ENCODE measurements at places on chromosomes 16 and 17.

DNA sequence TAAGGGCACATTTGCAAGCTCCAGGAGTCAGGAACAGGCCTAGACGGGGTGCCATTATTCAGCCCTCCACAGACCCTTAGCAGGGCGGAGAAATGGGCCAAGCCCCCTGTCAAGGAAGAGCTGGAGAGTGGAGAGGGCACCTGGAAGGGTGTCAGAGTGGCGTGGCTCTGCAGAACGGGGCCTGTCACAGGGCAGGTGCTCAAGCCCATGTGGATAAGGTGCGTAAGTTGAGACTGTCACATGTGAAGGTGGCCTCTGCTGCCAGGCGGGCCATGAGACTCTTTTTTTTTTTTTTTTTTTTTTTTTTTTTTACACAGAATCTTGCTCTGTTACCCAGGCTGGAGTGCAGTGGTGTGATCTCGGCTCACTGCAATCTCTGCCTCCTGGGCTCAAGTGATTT lies 12.0 kb upstream of the CRISPLD2 start:
- DNase-seq: no peak

- DNase-seq: no peak
Measured at GRCh38 chr16:70689035-70689969, 3.4 kb upstream of the MTSS2 start.

- DNase-seq: peak; percentile 52
Measured at GRCh38 chr16:27748868-27749546, 199.1 kb downstream of the KATNIP start.

GRCh38 chr17:19553036-19553435 lies 19.4 kb downstream of the SLC47A1 start:
- DNase-seq: no peak

- DNase-seq: no peak
Measured at GRCh38 chr17:4747847-4748246, 8.1 kb upstream of the CXCL16 start.

GRCh38 chr16:72677662-72678447 lies 370.1 kb downstream of the ZFHX3 start:
- DNase-seq: no peak

GRCh38 chr17:43453331-43453812 lies 30.4 kb upstream of the DHX8 start:
- no peak for DNase-seq

GRCh38 chr17:76046064-76046463 lies 19.0 kb upstream of the EVPL start:
- DNase-seq: no peak

GRCh38 chr16:81715358-81716196 lies 63.5 kb upstream of the PLCG2 start:
- DNase-seq: no peak

DNA sequence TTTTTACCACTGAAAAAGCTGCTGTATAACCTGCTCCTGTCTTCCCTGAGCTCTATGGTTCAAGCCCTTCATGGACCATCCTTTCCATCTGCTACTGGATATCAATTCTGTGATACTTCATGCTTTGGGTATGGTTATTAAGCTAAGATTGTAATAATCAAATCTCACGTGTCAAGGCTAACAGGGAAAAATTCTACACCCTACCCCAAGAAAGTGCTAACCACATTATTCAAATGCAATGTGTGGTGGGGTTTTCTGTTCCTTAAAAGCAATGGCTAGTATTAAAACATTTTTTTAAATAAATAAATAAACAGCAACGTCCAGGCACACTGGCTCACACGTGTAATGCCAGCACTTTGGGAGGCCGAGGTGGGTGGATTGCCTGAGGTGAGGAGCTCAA lies 65.9 kb downstream of the SPAG9 start:
- no peak for DNase-seq

- no peak for DNase-seq
Measured at GRCh38 chr16:85963753-85964285, 64.9 kb downstream of the IRF8 start.

GRCh38 chr16:21071741-21072140 lies 78.9 kb downstream of the DNAH3 start:
- DNase-seq: no peak

GRCh38 chr17:55433029-55433628 lies 11.5 kb upstream of the MMD start:
- DNase-seq: no peak

- DNase-seq: no peak
Measured at GRCh38 chr16:84253173-84253572, 13.4 kb upstream of the KCNG4 start.

DNA sequence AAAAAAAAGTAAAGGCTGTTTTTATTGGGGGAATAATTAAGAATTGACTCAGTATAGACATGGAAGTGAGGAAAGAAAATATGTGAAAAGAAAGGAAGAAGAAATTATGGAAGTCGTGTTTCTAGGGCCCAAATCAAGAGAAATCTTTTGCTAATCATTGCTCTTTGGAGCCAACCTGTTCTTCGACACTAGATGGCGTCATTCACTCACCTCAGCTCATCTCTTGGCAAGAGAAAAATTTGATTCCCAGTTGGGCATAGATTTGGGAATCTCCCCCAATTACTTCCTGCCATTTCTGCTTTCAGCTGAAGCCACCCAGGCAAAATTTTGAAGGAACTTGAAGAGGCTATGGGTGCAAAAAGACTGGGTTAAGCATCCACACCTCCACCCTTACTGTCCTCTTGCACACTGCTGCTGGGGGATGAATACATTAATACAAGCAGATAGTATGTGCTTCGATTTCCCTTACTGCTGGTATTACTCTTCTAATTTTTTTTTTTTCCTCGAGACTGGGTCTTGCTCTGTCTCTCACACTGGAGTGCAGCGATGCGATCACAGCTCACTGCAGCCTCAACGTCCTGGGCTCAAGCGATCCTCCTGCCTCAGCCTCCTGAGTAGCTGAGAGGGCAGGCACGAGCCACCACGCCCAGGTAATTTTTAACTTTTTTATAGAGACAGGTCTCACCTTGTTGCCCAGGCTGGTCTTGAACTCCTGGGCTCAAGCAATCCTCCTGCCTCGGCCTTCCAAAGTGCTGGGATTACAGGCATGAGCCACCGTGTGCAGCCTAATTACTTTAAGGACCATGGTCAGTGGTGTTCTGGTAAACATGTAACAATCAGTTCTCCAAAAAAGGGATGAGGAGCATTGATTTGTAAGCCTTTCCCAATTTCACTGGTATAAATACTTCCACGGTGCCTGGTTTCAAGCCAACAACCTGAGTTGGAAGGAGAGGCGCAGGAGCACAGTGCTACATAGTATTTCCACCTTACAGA lies 13.5 kb downstream of the PSMD7 start:
- peak; percentile 20 for DNase-seq

DNA sequence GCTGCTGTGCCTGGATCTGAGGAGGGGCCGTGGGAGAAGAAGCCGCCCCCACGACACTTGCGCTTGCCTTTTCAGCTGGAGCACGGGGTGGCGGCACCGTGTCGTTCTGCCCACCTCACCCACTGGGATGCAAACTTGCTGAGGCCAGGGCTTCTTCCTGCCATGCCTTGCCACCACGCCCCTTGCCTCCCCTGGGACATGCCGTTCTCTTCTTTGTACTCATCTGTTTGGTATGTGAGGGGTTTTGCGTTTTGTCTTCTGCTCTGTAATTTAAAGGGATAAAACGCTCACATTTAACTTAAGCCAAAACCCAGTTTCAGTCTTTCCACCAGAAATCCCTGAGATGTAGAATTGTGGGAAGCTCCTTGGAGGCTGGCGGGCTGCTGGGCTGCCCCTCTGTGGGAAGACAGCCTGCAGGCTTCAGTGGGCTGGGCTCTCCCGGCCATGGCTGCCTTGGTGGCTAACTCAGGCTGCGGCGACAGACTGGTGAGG lies 180.2 kb downstream of the RPTOR start:
- no peak for DNase-seq

DNA sequence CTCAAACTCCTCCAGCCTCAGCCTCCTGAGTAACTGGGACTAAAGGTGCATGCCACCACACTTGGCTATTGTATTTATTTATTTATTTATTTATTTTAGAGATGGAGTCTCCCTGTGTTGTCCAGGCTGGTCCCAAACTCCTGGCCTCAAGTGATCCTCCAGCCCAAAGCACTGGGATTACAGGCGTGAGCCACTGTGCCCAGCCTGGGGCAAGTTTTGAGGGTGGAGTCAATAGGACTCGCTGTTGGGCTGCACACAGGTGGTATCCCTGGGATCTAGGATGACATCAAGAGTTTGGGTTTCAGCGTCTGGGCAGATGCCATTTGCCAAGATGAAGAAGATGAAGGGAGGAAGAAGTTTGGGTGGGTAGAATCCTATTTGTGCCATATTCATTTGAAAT lies 213.9 kb downstream of the GSG1L start:
- DNase-seq: no peak

DNA sequence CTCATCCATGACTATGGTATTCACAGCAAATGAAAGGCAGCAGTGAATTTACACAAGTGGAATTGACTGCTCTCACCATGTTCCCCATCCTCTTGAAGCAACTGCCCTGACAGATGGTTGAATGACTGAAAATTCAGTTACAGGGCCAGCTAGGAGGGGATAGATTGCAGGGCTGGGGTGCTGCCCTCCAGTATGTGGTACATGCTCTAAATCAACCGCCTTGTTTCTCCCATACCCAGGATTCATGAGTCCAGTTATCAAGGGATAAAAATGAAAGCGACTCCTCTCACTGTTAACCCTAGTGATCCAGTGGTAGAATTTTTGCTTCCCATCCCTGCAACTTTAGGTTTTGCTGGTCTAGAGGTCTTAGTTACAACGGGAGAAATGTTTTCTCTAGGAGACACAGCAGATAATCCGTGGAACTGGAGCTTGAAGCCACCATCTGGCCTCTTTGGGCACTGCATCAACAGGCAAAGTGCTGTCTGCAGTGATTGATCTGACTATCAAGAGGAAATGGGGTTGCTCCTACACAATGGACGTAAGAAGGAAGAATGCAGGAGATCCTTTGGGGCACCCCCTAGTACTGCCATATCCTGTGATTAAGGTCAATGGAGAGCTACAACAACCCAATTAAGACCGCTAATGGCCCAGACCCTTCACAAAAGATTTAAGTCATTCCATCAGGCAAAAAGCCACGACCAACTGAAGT lies 32.0 kb downstream of the SCPEP1 start:
- peak; percentile 80 for DNase-seq

GRCh38 chr16:66862023-66862520 lies 17.9 kb downstream of the CA7 start:
- DNase-seq: no peak

DNA sequence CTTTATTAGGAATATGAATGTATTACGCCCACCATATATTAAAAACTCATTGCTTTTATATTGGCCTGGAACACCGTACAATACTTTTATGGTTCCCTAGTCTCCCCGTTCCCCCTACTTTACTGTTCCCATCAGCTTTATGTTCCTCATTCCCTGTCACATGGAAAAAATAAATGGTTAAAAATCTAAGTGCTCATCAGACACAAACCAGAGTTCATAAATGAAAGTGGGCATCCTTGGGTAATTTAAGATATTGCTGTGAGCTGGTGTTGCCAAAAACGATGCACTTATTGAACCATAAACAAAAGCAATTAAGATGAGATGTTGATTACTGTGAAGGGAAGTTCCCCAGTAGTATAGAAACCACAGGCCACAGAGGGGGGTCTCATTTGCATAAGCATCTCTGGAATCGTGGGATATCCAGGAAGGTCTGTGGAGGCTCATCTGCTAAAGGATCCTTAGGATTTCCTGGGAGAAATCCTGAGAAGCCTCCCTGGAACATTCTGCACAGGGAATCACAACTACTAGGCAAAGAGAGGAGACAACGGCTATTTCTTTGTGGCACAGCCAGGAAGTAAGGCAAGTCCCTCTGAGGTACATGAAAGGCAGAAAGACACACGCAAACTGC lies 591.4 kb upstream of the CDH11 start:
- DNase-seq: no peak

DNA sequence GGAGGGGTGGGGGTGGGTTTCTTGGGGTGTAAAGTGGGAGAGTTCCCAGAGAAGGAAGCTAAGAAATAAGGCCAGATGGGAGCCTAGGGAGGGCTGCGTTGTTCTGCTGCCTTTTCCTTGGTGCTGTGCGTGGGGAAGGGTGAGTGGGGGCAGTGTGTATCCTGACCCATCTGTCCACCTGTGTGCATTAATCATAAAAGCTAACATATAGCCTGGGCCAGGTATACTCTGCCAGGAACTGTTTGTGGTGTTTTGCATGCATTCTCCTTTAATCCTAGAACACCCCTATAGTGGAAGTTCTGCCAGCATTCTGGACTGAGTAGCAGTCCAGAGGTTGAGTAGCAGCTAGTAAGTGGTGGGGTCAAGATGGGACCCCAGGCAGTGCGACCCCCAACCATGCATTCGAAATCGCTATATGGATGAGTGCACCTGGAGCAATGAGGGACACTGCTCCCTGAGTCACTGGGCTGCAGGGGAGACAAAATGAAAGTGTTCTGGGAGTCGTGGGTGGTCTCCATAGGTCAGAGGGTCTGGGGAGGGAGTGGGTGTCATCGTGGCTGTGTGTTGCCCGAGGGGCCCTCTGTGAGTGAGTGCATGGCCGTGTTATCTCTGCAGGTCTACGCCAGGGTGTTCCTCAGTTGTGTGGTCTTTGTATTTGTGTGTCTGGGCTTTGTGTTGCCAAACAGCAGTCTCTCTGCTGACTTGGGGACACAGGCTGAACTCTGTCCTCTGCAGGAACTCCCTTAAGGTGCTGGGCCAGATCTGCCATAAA lies 1.3 kb downstream of the ERBB2 start:
- DNase-seq: no peak

DNA sequence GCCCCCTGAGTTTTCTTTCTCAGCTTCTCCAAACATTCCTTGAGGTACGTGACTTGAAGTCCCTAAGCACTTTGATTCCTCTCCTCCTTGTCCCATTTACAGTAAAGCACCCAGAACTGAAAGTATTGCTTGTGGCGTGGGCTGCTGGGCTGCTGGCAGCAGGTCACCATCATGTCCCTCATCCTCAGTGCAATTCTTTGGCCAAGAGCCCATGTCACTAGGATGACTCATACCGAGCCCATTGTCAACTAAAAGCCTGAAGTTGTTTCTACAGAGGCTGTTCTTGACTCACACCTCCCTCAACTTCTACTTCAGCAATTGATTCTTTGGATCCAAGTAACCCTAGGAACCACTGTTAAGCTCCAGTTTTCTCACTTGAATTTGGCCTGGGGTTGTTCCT lies 54.3 kb downstream of the KPNA2 start:
- DNase-seq: no peak

DNA sequence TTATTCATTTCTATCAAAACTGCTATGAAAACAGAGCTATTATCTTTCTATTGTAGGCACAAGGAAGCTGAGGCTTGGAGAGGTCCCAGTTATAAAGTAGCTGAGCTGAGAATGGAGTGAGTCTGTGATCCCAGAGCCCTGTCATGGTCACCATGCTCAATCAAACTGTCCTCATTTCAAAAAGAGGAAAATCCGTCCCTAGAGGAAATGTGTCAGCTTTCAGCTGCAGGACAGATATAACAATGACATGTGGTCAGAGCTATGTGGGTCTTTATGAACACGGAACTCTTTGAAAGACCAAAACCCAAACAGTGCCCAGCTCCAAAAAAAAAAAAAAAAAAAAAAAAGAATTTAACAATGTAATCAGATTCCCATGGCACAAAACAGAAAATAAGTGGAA lies 266.1 kb downstream of the XYLT1 start:
- DNase-seq: no peak

- DNase-seq: no peak
Measured at GRCh38 chr16:48496571-48497095, 111.4 kb upstream of the SIAH1 start.

Data from NCI-H1436 (cell line).